DMS 273 treated with DMSO at 0.1 percent for 48 hours (cell line): ENCODE measurements at places on chromosomes 12 and 14.

DNA sequence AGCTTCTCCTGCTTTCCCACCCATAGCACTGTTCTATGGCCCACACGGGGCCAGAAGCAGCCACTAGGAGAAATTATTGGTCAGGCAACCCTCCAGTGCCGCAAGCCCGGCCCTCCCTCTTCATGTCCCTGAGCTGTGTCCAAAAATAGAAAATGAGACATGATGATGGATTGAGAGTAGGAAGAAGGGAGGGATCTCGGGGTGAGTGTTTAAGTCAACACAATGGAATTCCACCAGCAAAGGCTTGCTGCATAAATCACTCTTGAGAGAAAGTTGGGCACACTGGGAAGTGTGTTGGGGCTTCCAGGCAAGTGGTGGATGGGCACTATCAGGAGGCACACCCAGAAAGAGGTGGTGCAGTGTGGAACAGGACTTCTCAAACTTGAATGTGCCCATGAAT is 94.2 kb downstream of the LLPH start:
- DNase-seq, result no peak

DNA sequence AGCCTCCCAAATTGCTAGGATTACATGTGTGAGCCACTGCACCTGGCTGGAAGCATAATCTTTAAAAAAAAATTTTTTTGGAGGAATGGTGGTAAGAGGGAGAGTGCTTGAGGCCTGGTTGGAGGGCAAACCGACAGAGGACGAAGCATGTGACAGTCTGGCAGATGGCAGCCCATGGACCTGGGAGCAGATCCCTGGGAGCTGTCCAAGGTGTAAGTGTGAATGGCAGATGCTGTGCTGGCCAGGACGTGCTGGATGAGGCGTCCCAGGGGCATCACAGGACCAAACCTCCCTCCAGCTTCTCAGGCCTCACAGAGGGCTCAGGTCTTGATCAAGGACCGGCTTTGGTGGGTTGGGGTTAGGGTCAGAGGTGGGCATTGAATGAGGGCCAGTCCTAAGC is 128.4 kb upstream of the NCOR2 start:
- peak; percentile 72 for DNase-seq

- DNase-seq, result peak; percentile 83
These were observed 10.0 kb downstream of the NYNRIN start for GRCh38 chr14:24408764-24409163.

- DNase-seq, result no peak
These were observed 62.5 kb upstream of the PRICKLE1 start for GRCh38 chr12:42652048-42652447.

GRCh38 chr12:113853491-113853890 is 112.6 kb downstream of the RBM19 start:
- DNase-seq, result no peak

GRCh38 chr12:104083769-104084475 is 19.6 kb downstream of the HCFC2 start:
- no peak for DNase-seq

GRCh38 chr12:85695097-85695715 is 141.0 kb downstream of the RASSF9 start:
- no peak for DNase-seq

- DNase-seq, result no peak
These were observed 206.5 kb downstream of the BCAT1 start for GRCh38 chr12:24742378-24742777.

DNA sequence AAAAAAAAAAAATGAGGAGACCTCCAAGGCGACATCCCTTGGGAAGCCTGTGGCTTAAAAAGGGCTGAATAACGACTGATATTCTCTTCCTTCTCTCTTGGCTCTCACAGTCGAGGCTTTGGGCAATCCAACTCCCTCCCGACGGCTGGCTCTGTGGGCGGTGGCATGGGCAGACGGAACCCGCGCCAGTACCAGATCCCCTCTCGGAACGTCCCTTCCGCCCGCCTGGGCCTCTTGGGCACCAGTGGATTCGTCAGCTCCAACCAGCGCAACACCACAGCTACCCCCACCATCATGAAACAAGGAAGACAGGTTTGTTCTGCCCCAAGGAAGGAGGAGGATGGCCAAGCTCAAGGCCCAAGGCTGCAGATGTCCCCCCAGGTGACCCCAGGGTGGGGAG is 127.8 kb downstream of the GCH1 start:
- DNase-seq, result no peak

- DNase-seq, result no peak
These were observed 226.7 kb downstream of the NPAS3 start for GRCh38 chr14:33165144-33165925.

GRCh38 chr12:105418229-105418628 is 87.7 kb downstream of the C12orf75 start:
- DNase-seq, result no peak

DNA sequence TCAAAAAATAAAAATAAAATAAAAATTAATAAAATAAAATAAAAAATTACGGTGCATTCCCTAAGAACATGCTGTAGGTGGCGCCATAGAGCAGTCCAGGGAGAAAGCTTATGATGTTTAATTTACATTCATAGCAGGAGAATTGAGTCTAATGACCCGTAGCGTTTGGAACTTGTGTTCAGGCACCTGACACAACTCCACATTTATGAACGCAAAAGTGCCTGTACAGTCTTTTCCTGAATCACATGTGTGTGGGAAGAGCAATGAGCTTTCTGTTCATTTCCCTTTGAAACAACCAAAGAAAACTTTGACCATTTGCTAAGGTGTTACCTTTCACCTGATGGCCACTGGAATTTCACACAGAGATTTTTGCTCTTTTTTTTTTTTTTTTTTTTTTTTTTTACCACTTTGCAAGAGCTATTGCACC is 60.6 kb upstream of the KCNA1 start:
- DNase-seq, result no peak

DNA sequence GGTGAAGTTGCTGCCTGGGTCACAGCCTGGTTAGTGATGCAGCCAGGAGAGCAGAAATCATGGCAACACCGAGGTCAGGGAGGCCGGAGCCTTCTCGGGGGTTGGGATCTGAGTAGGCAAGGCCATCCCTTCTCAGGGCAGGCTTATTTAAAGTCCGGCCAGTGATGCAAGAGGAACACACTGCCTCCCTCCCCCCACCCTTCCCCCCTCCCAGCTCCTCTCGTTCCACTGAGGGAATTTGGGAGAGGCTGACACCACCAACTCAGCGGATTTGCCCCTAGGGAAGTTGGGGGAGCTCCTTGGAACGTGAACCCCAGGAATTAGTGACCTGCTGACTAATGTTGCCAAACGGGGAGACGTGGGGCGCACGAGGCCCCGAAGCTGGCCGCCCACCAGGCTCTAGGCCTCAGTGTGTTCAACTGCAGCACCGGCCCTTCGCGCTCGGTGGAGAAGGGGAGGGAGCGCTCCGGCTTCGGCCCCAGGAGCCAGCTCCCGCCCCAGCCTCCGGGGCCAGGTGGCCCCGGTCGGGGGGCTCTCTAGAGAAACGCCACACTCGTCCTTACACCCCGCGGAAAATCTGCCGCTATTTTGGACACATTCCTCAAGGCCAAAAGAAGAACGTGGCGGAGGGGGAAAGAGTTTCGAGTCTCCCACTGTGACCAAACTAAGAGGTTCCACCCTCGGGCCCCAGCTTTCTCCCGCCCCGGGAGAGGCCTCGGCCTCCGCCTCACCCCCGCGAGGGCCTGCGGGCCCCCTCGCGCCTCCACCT is 1.6 kb downstream of the CTDSP2 start:
- no peak for DNase-seq

DNA sequence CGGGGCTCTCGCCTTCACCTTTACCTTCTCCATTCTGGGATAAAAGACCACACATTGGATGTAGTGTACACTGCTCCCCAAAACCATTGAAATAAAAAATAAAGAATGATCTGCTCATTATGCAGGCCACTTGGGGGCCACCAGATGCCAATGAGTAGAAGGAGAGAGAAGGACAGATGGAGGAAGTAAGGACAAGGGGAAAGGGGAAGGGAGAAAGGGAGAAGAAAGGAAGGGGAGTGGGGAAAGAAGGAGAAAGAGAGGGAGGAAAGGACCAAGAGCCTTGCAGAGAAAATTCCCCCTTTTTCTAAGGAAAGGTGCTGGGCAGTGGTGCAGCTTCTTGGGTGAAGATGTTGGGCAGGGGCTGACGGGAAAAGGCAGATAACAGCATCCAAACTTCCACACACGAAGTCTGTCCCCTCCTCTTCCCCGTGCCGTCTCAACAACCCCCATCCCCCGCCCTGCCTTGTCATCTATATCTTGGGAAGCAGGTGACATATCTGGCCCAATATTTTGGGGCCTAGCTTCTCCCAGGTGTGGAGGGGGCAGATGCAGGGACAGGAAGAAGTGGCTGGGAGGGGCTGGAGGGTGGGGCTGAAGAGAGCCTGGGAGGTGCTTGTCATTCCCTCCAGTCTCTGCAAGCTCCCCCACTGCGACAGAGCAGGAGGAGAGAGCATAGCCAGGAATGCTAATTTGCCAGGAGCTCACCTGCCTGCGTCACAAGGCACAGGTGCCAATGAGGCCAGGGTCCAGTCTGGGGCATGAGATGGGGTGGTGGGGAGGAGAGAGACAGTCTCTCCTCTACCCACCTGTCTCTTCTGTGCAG is 107.5 kb downstream of the SINHCAF start:
- DNase-seq, result no peak

DNA sequence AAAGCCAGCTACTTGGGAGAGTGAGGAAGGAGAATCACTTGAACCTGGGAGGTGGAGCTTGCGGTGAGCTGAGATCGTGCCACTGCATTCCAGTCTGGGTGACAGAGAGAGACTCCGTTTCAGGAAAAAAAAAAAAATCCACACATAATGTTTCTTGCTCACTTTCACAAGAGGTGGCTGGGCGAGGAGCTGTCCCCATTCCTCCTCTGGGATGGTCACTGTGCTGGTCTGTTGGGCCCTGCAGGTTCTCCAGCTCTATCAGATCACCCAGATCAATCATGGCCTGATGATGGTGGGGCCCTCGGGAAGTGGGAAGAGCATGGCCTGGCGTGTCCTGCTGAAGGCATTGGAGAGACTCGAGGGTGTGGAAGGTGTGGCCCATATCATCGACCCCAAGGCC is 47.3 kb downstream of the DYNC1H1 start:
- DNase-seq, result no peak

DNA sequence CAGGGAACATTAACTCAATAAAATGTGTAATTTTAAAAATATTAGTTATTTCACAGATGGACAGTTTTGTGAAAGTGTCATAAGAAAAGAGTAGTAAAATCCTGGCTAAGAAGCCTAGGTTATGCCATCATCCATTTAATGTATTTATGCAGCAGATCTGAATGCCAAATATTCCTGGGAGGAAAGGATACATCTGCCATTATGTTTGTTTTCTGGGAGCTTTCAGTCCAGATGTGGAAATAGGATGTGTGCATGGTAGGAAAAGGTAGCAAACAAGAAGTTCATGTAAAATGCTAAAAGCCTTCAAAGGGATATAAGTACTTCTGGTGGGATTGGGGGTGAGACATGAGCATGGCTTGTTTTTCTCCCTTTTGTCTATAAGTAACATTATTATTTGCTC is 27.0 kb upstream of the CLEC14A start:
- no peak for DNase-seq

DNA sequence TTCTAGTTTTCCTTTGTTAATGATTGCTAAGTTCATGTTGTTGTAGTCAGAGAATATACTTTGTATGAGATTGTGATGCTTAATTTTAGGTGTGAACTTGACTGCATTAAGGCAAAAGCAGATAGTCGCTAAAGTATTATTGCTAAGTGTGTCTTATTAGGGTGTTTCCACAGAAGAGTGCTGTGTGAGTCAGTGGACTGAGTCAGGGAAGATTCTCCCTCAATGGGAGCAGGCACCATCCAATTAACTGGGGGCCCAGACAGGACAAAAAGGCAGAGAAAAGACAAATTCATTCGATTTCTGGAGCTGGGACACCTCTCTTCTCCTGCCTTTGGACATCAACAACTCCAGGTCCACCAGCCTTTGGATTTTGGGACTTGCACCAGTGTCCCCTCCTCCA is 48.5 kb downstream of the BAZ1A start:
- DNase-seq, result no peak

GRCh38 chr12:70646850-70647249 is 9.6 kb upstream of the PTPRB start:
- no peak for DNase-seq

- DNase-seq, result peak; percentile 28
These were observed at the start of gene SLC2A3 for GRCh38 chr12:7935590-7936581. Gene SLC2A3 (minus strand): TSS chr12:7936187. CDS start chr12:7936034, 153 bp downstream.

DNA sequence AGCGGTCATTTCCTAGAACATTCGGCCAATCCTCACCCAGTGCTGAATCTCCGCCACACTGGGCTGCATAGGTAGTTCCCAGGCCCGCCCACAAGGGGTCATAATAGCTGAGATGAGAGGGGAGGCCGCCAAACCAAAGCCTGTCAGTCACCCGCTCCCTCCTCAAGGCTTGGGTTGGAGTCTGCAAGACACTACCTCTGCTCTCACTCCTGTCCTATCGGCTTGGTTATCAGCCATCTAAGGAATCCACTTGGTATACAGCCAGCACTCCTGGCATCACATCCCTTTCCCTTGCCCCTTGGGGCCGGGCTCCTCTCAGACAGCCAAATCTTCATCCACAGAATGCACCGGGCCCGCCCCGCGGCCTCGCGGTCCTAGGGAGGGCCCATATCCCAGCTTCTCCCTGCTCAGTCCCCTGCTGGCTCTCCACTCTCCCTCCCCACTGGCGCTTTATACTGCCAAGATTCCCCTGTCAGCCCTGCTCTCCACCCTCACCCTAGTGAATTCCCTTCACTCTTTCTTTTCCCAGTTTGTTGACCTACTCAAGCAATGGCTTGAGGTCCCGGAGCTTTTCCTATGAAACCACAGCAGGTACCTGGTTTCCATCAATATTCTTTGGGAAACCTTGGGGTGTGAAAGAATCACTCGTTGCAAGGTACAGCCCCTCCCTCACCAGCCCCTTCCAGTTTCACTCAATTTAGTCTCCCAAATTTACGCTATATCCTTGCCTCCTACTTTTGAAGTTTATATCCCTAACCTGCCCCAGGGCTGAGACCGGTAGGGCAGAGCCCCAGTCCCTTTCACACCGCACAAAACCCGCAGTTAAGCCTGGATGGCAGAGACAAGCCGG is 1.4 kb downstream of the IFFO1 start:
- DNase-seq, result peak; percentile 50

GRCh38 chr12:93569656-93570551 is 2.6 kb upstream of the SOCS2 start:
- DNase-seq, result no peak

DNA sequence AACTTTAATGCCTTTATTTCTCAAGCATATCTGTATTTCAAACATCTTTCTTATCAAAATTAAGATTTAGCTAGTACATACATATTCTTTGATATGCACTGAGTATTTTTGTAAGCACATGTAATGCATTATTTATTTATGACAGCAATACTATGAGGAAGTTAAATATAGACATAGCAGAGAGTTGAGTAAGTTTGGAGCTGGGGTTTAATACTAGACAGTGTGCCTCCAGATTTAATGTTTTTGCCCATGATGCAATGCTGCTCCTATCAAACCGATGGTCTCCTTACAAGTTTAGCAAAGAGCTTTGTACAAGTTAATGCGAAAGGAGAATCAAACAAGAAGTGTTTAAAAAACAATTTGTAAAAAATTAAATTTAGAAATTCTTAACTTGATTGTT is 826.6 kb upstream of the MGAT4C start:
- DNase-seq, result no peak

- DNase-seq, result no peak
These were observed 150.9 kb downstream of the EMP1 start for GRCh38 chr12:13347241-13348043.
